ENCODE measurements at places on chromosomes 2 and 18.

GRCh38 chr2:121721926-121722325 lies 14.7 kb downstream of the NIFK start:
- peak; percentile 50 for DNase-seq

DNA sequence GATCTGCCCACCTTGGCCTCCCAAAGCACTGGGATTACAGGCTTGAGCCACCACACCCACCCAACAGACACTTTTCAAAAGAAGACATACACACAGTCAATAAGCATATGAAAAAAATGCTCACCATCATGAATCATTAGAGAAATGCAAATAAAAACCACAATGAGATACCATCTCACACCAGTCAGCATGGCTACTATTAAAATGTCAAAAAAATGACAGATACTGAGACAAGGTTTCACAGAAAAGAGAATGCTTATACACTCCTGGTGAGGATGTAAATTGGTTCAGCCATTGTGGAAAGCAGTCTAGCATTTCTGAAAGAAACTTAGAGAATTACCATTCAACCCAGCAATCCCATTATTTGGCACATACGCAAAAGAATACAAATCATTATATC lies 1947.2 kb downstream of the SUCLG1 start:
- DNase-seq: no peak

GRCh38 chr2:177256695-177257094 lies 7.8 kb downstream of the NFE2L2 start:
- no peak for DNase-seq

DNA sequence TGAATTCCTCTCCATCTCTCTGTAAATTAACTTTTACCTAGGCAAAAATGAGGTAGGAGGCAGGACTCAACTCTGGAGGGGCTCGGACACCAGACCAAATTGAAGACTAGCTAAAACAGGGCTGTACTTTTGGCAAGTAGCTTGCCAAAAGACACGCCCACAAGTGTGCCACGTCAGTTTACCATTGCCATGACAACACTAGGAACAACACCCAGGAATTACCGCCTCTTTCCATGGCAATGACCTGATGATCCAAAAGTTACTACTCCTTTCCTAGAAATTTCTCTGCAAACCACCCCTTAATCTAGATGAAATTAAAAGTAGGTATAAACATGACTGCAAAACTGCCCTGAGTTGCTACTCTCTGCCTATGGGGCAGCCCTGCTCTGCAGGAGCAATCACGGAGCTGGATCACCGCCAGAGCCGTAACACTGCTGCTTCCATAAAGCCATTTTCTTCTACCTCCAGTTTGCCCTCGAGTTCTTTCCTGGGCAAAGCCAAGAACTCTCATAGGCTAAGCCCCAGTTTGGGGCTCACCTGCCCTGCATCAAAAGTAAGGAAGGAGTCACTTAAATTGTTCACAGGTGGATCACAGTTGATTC lies 66.0 kb upstream of the FAM136A start:
- DNase-seq: no peak

- DNase-seq: no peak
Observed at GRCh38 chr2:215511454-215512346, 75.8 kb upstream of the FN1 start.

DNA sequence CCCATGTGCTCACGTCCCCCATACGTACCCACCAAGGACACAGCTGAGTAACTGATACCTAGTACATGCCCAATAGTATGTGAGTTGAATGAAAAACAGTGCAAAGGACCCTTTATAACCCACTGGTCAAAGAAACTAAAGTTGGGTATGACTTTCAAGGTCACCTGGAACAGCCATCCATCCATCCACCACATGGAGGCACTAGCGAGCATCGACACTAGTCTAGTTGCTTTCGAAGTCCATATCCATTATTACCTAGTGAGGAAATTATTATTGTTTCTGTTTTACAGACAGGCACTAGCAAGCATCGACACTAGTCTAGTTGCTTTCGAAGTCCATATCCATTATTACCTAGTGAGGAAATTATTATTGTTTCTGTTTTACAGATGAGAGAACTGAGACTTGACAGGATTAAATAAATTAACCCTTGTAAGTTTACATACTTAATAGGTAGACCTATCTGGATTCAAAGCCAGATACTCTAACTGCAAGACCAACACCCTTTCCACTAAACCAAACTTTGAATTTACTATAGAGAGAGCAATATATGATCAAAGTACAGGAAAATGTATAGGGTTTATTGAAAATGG lies 233.7 kb downstream of the METTL4 start:
- DNase-seq: no peak

DNA sequence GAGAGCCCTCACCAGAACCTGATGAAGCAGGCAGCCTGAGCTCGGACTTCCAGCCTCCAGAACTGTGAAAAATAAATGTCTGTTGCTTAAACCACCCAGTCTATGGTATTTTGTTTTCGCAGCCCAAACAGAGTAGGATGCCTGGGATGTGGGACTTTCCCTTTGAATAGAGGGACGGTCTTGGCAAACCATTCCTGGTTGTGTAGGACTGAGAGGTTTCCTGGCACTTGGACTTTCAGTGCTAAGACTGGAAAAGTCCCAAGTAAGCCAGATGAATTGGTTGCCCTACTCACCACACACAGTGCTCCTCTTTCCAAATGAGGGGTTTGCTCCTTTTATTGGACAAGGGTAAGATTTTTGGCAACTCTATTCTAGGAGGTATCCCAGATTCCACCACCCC lies 46.8 kb upstream of the ACMSD start:
- no peak for DNase-seq

- no peak for DNase-seq
Observed at GRCh38 chr18:48227206-48227605, 182.0 kb downstream of the ZBTB7C start.

- no peak for DNase-seq
Observed at GRCh38 chr2:110796716-110797301, 64.4 kb downstream of the ACOXL start.

GRCh38 chr2:133968446-133968845 lies 285.4 kb upstream of the MGAT5 start:
- DNase-seq: no peak

DNA sequence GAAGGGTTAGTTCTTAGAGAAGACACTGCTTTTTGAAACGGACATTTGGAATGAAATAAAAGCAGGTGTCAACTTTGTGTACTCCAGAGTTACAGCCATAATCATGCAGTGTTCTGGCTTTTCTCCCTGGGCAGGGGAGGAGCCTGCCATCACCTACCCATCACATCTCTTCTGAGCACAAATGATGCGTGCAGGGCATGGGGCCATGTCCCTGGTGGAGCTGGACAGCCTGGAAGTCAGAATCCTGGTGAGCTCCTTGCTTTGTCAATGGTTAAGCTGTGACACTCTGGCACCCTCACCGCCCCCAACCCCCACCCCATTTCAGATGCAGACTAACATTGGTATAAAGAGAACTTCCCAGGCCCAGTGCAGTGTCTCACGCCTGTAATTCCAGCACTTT lies 53.1 kb downstream of the PDCL3 start:
- DNase-seq: no peak

DNA sequence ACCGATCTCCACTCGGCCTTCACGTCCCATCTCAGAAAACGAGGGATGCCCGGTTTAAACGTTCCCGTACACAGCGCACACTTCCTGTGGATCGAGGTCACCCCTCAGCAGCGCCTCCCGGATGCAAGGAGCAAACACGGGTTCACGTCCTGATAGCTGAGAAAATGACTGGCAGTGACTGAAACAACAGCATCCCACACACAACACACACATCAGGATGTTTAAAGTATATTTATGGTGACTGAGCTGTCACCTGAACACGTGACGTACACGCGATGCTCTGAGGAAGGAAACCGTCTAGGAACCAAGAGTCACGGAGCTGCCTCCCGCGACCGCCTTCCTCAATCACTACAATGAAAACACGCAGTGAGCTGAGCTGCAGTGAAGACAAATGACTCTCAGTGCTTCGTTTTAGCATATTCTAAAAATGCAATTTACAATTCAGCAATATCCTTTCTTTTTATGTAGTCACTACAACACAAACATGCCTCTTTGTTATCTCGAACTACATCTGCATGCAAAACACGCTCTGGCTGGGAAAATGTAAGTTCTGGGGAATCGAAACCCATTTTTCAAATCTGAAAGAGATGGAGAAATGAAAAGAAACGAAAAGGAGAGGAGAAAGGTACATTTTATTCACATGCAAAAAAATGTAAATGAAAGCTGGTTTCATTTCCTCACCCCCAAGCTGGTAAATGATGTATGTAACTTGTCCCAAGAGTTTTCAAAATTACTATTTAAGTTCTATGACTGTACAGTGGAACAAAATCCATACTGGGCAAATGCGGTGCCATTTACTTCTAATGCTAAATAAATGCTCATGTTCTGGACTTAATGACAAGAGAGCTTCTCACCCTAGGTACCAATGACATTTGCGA lies 19.8 kb downstream of the HDAC4 start:
- no peak for DNase-seq

- DNase-seq: no peak
Observed at GRCh38 chr2:71759060-71759459, 305.7 kb downstream of the DYSF start.

- peak; percentile 35 for DNase-seq
Observed at GRCh38 chr2:170715062-170715931, at the start of gene SP5. SP5 (plus strand) TSS chr2:170715337; CDS start chr2:170715513, 176 bp downstream.

GRCh38 chr2:8445580-8445979 lies 236.3 kb upstream of the ID2 start:
- DNase-seq: no peak

DNA sequence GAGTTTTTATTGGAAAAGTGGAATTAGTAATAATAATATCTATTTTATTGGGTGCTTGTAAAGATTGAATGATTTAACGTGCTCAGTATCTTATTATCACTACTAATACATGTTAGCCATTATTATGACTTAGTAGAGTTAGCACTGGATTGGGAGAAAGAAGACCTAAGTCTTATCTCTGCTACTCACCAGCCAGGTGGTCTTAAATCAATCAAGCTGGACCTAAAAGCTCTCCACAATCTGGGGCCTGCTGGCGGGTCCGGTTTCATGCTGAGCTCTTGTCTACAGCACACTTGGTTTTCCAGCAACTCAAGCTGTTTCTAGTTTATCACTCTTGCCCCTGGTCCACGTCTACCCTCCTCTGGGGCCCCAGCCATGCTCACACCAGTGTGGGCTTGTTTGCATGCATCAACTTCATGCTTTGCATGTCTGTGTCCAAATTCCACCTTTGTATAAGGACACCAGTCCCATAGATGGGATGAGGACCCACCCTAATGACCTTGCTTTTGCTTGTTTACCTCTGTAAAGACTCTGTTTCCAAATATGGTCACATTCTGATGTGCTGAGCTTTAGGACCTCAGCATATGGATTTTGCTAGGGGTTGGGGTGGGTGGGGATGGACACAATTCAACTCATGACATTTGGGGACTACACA lies 363.1 kb downstream of the LPIN1 start:
- no peak for DNase-seq

DNA sequence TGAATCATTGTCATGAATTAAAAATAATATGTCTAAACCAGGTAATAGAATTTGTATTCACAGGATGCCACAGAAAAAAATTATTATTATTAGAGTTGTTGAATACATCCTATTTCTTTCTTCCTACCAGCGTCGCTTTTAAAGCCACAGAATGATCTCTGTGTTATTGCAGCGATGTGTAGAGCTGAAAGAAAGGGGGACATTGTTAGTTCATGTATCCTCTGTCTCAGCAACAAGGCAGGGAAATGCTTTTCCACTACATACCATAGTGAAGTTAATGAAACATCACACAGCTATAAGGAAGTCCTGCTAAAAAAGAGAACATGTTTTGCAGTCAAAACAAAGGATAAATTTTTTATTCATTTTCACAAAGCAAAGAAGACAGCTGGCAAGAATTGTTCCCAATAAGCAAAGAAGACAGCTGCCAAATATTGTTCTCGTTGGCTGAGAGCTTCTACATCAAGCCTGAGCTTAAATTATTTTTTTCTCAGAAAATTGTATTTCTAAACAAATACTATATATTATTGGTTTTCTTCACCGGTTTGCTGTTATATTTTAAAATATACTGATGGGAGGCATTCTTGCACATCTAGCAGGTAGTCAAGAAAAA lies 1234.4 kb downstream of the SUCLG1 start:
- DNase-seq: no peak

- peak; percentile 11 for DNase-seq
Observed at GRCh38 chr2:202933139-202933510, 21.1 kb downstream of the CARF start.

DNA sequence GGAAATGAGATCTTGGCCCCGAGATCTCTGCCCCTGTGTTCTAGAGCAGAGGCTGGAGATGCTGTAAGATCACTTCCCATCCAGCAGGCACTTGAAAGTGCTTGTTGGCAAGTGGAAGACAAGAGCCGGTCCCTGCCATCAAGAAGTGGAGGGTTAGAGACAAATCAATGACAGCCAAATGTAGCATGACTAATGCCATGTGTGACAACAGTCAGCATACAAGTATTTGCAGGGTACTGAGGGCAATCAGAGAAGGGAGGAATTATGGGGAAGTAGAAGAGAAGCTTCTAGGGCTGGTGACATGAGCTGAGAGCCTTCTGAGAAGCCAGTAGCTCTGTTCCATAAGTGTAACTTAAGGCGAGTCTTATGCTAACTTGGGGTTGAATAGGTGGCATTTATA lies 58.6 kb downstream of the TMEM17 start:
- no peak for DNase-seq

DNA sequence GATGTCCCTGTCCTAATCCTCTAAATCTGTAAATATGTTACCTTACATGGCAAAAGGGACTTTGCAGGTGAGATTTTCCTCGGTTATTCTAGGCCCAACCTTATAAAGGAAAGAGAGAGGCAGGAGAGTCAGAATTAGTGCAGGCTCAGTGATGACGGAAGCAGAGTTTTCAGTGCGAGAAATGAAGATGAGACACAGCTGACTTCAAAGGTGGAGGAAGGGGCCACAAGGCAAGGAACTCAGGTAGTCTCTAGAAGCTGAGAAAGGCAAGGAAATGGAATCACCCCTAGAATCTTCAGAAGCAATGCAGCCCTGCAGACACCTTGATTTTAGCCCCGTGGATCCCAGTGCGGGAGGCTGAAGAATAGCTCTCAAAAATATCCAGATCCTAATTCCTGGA lies 7.2 kb upstream of the LCLAT1 start:
- no peak for DNase-seq

DNA sequence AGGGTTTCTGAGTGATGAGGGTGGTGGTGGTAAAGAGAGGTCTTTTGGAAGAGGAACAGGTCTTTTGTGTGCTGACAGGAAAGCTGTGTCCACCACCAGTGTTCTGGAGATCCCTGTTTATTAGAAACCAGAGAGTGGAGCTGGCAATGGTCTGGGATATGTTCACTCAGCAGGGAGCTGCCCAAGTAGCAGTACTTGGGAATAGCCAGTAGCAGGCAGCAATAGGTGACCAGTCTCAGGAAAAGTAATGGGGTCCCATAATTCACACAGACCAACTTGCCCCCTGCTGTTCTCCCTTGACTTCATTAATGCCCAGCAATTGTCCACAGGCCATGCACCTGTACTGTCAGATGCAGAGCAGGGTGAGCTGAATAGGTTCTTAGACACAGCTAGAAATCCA lies 1.8 kb downstream of the TSPYL6 start:
- DNase-seq: no peak

All from HTR-8/SVneo (cell line).